Neuronal stem cell (in vitro differentiated cells): ENCODE measurements at places on chromosomes 3 and 15.

GRCh38 chr15:39621210-39621609, 40.3 kb downstream of the THBS1 start:
- no peak for DNase-seq

DNA sequence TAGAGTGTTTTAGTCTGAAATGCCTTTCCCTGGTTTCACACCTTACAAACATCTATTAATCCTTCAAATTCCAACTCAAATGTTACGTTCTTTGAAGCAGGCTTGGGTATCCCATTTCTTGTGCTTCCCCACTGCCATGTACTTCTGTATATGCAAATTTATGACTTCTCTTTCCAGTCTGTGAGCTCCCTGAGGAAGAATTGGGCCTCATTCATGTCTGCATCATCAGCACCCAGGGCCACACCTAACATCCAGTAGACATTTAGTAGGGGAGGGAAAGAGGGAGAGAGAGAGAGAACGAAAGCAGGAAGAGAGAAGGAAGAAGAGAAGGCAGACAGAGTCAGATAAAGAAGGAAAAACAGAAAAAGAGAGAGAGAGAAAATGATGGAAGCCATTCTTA, 53.3 kb upstream of the KY start:
- no peak for DNase-seq

DNA sequence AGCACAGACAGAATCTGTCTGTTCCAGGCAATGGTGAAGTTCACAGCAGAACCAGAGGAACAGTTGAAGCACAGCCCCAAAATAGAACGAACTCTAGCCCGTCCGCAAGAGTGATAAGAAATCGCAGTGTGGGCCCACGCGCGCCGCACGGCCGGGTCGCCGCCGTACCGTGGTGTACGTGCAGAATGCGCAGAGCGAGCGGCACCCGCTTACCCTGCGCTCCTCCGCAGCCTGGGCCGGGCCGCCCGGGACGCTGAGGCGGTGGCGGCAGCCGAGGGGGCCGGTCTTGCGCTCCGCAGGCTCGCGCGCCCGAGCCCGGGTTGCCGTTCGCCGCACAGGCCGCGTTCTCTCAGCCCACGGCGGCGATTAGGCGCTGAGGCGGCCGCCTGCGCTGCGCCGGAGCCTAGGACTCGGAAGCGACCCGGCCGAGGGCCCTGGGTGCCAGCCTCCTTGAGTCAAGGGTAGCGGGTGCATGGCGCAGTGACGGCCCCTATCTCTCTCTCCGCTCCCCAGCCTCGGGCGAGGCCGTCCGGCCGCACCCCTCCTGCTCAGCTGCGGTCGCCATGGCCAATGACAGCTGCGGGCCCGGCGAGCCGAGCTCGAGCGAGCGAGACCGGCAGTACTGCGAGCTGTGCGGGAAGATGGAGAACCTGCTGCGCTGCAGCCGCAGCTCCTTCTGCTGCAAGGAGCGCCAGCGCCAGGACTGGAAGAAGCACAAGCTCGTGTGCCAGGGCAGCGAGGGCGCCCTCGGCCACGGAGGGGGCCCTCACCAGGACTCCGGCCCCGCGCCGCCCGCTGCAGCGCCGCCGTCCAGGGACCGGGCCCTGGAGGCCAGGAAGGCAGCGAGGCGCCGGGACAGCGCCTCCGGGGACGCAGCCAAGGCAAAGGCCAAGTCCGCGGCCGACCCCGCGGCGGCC, 20.5 kb downstream of the WDR73 start:
- peak; percentile 59 for DNase-seq

DNA sequence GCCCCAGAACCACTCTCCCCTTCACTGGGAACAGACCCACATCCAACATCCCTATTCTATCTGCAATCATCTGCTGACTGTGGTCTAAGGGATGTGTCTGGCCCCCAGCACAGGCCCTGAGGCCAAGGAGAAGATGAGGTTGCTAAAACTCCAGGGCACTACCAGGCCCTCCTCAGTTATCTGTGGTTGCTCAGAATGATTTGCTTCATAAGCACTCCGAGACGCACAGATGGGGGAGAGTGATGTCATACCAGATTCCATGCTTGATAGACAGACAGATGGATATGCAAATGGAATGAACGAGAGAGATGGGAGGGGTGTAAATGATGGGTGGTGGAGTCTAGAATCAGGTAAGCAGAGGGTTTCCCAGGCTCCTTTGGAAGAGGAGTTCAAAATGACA, 57.8 kb downstream of the CEMIP start:
- DNase-seq, result no peak

- DNase-seq, result no peak
These were observed 8.8 kb downstream of the SNTN start for GRCh38 chr3:63661242-63661641.

DNA sequence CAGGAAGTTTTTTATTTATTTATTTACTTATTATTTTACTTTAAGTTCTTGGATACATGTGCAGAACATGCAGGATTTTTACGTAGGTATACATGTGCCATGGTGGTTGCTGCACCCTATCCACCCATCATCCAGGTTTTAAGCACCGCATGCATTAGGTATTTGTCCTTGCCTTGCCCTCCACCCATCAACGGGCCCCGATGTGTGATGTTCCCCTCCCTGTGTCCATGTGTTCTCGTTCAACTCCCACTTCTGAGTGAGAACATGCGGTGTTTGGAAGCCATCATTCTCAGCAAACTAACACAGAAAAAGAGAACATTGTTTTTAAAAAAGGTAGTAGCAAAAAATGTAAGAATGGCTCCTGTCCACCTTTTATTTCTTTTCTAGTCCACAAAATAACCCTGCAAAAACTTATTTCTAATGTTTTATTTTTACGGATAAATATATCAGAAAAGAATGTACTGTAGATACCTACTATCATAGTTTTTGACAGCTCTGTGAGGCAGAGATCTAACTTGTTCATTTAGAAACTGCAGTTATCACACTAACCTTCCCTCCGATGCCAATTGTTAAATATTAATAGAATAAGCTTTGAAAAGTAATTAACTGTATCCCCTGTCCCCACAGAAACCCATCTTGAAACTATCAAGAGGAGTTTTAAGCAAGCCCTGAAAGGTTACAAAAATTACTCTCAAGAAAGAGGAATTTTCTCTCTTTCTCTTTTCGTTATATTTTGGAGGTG, 189.2 kb downstream of the LPP start:
- no peak for DNase-seq

DNA sequence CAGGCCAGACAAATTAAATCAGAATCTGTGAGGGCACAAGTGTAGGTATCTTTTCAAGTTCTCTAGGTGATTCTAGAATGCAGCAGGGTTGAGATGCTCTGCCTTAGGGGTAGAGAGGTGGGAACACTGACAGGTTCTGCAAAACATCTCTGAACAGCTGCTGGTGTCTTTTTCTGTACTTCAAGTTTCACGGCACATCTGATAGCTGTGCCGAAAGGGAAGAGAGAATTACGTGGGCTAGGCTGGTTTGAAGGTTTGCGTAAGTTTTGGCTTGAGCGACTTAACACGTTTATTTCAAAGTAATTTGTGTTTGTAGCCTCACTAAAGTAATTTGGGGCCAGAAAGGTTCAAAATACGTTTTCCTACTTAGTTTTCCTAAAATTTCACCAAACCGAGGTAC, 22.5 kb downstream of the PXK start:
- no peak for DNase-seq
